ENCODE measurements at places on chromosomes 1 and 21. TPM values are rescaled to one million over a fixed set of nuclear protein-coding genes. Genes with fewer than 3 reads are reported as not detected.

SLC35D1 gene
- 17.1 TPM for total RNA-seq

GNAI3 gene
- 12.9 TPM for total RNA-seq

PEA15 gene
- 266 TPM for total RNA-seq

PSMD4 gene
- total RNA-seq = 92.5 TPM

LHX8 gene
- total RNA-seq = not detected

ARID4B gene
- total RNA-seq = 27.7 TPM

ACOT11 gene
- total RNA-seq = 6.8 TPM

LENEP gene
- total RNA-seq = not detected

OLIG1 gene
- not detected for total RNA-seq

MSH4 gene
- 0.12 TPM for total RNA-seq

Data from hair follicle dermal papilla cell (primary cell).